ENCODE measurements at places on chromosomes 1 and 21.

- no peak for DNase-seq
These were observed 182.9 kb upstream of the ATP1B1 start for GRCh38 chr1:168923521-168924136.

- no peak for DNase-seq
These were observed 138.7 kb downstream of the RUNX1 start for GRCh38 chr21:34910396-34910795.

DNA sequence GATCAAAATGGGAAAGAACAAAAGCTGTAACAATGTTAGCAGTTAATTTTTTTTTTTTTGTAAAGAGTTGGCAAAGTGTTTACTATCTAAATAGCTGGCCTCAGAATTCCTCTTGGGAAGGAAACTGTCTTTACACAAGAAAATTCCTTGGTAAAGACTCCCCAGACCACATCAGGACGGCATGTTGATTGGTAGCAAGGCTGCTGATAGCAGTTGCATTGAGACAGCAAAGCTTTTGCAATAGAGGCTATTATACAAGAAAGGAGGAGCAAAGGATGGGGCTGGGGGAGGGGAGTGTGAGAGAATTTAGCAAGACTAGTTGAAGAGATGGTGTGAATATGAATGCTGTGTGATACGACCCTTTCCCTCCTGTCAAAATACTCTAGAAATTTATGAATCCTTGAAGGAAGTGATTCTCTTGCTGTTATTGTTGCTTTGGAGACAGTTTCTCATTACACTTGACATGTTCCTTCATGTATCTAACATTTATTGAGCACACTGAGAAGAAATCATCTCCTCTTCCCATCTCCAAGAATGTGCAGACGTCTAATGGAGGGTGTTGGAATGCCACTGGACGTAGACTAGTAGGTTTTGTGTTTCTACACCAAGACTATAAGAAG is 355.6 kb downstream of the SIPA1L2 start:
- no peak for DNase-seq

DNA sequence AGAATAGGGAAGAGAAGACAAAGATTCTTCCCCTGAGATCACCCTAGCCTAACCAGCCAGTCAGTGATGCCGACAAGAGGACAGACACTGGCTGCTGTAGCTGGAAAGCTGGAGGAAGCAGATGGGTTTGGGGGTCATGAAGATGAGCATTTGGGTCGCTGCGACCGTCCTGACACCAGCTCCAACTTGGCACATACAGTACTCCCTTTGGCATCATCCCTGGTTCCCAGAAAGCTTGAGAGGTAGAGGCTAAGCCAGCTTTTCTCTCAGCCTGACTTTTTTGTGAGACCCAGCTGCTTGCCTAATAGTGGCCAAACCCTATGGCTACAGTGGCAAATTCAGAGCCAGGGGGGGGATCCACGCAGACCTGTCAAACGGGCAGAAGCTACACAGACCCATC is 43.0 kb upstream of the IKBKE start:
- DNase-seq = no peak

- DNase-seq = peak; percentile 95
These were observed 1.4 kb downstream of the KIF26B start for GRCh38 chr1:245156041-245156735.

GRCh38 chr1:27589841-27590426 is 14.0 kb downstream of the AHDC1 start:
- no peak for DNase-seq

DNA sequence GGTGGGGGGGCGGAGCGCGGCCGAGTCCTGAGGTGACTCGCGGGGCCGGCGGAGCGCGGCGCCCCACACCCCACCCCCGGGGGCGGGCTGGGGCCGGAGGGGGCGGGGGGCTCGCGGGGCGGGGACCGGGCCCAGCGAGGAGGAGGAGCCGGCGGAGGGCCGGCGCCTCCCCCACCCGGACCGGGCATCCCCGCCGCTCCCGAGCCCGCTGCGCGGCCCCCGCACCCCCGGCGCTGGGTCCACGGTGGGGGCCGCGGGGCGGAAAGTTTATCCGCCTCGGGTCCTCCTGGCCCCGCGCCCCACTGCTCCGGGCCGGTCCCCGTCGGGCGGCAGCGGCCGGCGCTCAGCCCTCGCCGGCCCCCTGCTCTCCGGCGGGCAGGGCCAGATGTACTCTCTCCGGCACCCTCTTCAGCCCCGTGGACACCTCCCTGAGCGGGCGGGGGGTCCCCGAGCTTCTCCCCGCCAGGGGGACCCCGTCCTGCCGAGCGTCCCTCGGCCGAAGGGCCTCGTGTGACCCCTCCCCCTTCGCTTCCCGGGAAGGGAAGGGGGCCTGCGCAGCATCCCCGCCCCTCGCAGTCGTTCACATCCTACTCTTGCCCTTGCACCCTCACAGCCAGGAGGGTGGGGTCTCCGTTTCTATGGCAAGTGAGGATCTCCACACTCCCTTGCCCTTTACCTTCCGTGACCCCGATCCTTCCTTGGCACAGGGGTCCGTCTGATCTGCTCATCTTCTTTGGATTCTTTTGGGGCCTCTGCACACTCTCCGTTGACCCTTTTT is 663 bp downstream of the CAMTA1 start:
- peak; percentile 80 for DNase-seq

DNA sequence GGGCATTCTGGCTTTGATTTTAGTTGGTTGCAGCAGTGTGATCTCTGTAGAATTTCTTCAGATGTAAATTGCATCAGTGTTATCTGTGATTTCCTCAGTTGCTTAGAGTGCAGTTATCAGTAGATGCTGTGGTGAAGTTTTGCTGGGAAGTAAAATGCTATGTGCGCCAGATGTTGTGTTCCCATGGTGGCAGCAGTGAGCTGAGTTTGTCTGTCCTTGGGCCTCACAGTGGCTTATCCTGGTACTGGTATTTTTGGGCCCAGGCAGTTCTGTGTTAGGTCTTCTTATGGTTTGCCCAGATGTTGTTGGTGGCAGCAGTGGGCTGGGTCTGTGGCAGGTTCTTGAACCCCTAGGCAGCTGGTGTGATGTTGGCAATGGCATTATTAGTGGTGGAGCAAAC is 1242.1 kb downstream of the PLA2G4A start:
- peak; percentile 6 for DNase-seq

DNA sequence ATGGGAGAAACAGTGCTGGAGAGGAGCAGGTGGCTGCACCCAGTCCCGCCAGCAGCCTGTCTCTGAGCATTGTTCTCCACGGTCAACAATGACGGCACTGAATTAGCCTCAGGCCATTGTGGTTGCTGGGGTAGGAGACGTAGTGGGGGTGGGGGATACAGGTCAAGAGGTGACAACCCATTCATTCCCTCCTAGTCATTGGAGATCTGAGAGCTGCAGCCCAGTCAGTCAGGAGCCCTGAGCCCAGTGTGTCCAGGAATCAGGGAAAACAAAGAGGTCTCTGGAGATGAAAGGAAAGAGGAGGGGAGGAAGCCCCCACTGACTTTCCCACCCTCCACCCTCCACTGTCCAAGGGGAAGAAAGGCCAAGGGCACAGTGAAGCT is 15.3 kb downstream of the SMIM12 start:
- DNase-seq = peak; percentile 70

DNA sequence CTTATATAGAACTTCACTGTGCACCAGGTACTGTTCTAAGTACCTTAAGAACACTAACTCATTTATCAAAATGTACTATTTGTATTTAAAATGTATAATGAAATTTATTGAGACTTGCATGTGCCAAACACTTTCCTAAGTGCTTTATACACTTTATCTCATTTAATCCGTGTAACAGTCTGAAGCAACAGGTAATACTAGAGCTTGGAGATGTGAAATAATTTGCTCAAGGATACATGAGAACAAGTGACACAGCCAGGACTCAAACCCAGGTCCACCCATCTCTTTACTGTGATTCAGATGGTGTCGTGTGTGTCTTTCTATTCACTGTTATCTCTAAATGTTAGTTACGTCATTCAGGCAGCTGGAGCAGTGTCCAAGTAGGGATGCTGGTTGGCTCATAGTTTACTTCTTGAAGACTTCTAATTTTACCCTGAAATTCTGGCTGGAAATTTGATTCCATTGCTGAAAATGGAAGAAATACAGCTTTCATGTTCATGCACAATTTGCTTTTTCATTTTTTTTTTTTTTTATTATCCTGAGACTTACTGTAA is 169.7 kb upstream of the UBE2U start:
- no peak for DNase-seq

DNA sequence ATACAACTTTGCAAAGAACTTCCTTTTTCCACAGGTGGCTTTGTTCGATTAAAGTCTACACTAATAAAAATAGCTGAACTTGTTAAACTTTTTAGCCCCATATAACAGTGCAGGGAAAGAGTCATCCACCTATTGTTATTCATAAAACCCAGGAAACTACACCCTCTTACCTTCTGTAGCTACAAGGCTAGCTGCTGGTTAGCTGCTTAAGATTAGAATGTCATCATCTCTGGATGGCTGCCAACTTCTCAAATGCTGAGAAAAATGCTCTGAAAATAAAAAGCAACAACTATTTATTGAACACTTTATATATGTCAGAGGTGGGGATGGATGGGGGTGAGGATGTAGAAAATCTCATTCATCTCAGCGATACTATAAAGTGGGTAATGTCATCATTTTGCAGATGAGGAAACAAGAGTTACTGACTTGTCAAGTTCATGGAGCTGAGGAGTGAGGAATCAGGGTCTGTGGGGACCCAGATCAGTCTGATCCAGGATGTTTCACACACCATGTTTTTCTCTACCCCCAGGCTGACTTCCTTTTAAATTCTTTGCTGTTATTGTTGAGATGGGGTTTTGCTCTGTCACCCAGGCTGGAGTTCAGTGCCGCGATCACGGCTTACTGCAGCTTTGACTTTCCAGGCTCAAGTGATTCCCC is 17.1 kb downstream of the ATP5PF start:
- DNase-seq = no peak

DNA sequence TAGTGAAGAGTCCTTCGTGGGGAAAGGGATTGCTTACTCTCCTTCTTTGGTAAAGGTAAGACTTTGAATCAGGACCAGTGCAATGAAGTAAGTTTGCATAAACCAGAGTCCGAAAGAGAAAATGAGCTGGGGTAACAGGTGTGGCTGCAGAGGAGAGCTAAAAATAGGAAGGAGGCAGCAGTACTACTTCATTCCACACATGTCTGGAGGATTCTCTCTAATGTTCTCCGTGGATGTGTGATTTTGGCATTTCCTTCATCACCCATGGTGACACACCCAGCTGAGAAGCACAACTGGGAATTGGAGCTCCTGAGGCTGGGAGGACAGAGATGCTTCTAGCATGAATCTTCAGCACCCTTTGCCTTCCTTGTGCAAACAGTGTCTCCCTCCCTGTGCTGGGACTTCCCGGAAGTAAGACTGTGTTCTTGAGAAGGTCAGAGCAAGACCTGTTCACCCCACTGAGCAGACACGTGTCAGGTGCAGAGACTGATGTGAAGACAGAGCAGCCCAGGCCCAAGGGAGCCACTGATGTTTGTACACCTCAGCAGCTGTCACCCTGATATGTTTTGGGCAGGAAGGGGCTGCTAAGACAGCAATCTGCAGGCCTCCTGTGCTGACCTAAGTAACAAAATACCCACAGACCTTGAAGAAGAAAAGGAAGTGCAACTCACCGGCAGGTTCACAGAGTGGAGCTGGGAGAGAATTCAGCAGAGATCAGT is 13.3 kb downstream of the FCRL1 start:
- no peak for DNase-seq

DNA sequence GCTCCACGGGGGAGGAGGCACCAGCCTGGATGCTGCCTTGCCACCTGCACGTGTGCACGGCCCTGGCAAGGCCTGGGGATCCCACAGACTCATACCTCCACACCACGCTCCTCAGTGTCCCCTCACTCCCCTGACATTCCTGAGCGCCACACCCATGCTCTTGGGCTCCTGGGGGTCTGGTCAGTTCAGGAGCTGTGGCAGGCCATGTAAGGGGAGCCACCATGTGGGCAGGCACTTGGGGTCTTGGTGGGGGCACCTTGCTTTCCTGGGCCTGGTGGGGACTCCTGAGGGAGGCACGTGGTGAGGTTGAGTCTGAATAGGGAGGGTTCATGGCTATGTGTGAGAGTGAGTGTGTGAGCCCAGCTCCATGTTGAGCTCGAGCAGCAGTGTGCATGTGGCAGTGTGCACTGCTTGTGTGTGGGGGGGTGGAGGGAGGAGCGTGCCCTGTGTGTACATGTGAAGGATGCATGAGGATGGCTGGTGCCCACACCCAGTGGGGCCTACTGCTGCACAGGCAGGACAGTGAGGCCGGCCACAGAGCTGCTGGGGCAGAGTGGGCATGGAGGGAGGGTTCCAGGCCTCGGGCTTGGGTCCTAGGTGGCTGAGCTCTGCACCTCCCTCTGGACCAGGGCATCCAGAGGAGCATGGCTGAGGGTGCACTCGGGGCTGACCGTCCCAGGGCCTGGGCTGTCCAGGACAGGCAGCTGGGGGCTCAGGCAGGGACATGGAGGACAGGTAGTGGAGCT is 1.6 kb downstream of the GJC2 start:
- no peak for DNase-seq

DNA sequence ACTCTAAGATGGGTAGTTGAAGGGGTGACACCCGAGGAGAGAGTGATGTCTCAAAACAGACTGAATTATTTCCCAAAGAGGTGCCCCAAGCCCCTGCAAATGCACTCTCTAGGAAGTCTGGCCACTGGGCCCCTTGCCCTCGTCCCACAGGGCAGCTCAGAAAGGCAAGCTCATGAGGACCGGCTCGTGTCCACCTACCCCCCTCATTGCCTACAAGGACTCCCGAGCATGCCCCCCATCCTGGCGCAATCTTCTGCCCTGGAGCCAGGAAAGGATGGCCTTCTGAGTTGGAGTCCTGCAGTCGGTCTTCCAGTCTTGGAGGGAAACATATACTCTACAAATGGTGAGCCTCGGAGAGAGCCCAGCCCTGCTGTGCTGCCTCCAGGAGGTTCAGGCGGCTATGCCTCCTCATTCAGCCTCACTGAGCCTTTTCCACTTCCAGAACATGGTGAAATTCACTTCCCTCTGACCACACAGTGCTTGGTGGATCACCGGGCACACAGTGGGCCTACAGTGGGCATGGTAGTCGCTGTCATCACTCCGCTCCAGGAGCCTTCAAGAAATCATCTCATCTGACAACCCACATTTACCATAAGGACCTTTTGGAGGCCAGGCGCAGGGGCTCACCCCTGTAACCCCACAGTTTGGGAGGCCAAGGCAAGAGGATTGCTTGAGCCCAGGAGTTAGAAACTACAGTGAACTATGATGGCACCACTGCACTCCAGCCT is 5.8 kb upstream of the WNT3A start:
- no peak for DNase-seq

GRCh38 chr1:41357451-41358101 is 3.7 kb upstream of the FOXO6 start:
- DNase-seq = peak; percentile 72
